ENCODE measurements at places on chromosomes 3 and 15.

- DNase-seq: no peak
These were observed 785 bp upstream of the IFT57 start for GRCh38 chr3:108222853-108223565.

DNA sequence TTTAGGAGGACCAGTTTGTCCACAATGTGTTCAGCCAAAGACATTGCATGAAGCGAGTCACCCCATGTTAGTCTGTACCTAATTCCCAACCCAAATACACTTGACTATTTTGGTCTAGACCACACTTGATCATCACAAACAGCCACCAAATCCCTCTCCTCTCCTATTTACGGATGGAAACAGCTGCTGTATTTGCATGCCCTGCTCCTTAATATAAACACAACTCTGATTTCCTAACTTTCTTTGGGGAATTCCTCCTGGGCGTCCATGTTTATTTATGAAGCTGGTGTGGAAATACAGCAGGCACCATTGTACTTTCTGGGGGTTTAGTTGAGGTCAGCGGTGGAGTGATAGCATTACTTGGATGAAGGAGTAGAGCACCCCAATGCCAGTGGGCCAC lies 235.2 kb downstream of the TLE3 start:
- DNase-seq: no peak

- DNase-seq: no peak
These were observed 25.8 kb upstream of the NFKBIZ start for GRCh38 chr3:101823525-101823924.

DNA sequence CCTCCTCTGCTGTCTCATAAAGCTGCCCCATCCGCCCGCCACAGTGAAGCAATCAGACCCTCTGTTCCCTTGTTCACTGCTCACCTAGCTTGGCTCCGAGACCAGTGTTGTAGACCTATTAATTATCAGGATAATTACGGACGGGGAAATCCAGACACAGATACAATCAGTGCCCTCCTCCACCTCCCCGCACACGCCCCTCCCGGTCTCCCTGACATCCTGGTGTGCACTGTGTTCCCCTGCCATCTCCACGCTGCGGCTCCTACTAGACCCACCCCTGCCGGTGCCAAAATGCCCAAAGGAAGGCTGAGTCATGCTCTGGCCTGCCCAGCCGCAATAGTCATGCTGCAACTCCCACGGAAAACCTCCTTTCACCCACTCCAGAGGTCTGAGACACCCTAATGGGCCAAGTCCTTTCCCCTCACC lies 277.3 kb upstream of the TLE3 start:
- DNase-seq: no peak

GRCh38 chr3:169323578-169324451 lies 339.7 kb downstream of the MECOM start:
- DNase-seq: no peak

Measured in stimulated activated CD4-positive, alpha-beta T cell treated with anti-CD3 and anti-CD28 coated beads, Interleukin-2, amount 100 ng/mL, for 48 hours (primary cell).